CD4-positive, CD25-positive, alpha-beta regulatory T cell (primary cell): ENCODE measurements at places on chromosomes 12 and 14. TPM values are rescaled to one million over a fixed set of nuclear protein-coding genes. Genes with fewer than 3 reads are reported as not detected.
A peak's percentile ranks its signal among the peaks of the same experiment; 100 is the strongest.

DNA sequence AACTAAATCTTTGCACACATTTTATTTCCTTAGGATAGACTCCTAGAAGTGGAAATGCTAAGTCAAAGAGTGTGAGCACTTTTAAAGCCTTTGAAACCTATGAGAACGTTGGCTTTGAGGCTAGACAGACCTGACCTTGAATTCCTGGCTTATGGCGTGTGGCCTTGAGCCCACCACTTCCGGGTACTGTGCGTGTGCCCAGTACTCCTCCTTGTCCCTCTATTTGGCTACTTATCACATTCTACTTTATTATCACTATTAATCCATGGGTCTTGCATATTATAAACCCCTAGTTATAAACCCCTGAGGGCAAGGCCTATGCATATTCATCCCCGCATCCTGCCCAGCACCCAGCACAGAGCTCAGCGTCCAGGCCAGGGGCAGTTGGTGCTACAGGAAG is 26.0 kb upstream of the CD27 start:
- no peaks in the 10 kb centered on the region for H3K27me3 ChIP-seq
- no peak overlapping the region for H3K4me3 ChIP-seq
- DNase-seq: no peak
- peaks cover 7% of the 10 kb centered on the region for H3K4me1 ChIP-seq

GRCh38 chr14:77980475-77981321 is 180.8 kb downstream of the ADCK1 start:
- DNase-seq: peak; percentile 9
- H3K27me3 ChIP-seq: no peaks in the 10 kb centered on the region
- H3K4me3 ChIP-seq: no peak overlapping the region

GRCh38 chr14:75827331-75827730 is 154.5 kb downstream of the TGFB3 start:
- peaks cover 3% of the 10 kb centered on the region for H3K4me1 ChIP-seq
- H3K27ac ChIP-seq: no peak overlapping the region
- H3K4me3 ChIP-seq: no peak overlapping the region
- H3K27me3 ChIP-seq: no peaks in the 10 kb centered on the region
- no peak for DNase-seq
- H3K36me3 ChIP-seq: no peaks in the 10 kb centered on the region

- H3K27me3 ChIP-seq: no peaks in the 10 kb centered on the region
- H3K4me3 ChIP-seq: no peak overlapping the region
- H3K4me1 ChIP-seq: no peaks in the 10 kb centered on the region
- no peak overlapping the region for H3K27ac ChIP-seq
- DNase-seq: no peak
- peaks cover 16% of the 10 kb centered on the region for H3K36me3 ChIP-seq
Observed at GRCh38 chr12:45312012-45312411, 96.1 kb downstream of the ANO6 start.

DNA sequence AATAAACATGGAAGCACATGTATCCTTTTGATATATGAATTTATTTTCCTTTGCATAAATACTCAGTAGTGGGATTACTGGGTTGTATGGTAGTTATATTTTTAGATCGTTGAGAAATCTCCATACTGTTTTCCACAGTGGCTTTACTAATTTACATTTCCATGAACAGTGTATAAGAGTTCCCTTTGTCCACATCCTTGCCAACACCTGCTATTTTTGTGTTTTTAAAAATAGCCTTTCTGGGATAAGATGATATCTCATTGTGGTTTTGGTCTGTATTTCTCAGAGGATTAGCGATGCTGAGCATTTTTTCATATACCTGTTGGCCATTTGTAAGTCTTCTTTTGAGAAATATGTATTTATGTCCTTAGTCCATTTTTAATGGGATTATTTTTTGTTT is 329.2 kb upstream of the KITLG start:
- H3K27ac ChIP-seq: no peak overlapping the region
- H3K4me1 ChIP-seq: no peaks in the 10 kb centered on the region
- no peak for DNase-seq
- no peak overlapping the region for H3K4me3 ChIP-seq
- no peaks in the 10 kb centered on the region for H3K36me3 ChIP-seq

DNA sequence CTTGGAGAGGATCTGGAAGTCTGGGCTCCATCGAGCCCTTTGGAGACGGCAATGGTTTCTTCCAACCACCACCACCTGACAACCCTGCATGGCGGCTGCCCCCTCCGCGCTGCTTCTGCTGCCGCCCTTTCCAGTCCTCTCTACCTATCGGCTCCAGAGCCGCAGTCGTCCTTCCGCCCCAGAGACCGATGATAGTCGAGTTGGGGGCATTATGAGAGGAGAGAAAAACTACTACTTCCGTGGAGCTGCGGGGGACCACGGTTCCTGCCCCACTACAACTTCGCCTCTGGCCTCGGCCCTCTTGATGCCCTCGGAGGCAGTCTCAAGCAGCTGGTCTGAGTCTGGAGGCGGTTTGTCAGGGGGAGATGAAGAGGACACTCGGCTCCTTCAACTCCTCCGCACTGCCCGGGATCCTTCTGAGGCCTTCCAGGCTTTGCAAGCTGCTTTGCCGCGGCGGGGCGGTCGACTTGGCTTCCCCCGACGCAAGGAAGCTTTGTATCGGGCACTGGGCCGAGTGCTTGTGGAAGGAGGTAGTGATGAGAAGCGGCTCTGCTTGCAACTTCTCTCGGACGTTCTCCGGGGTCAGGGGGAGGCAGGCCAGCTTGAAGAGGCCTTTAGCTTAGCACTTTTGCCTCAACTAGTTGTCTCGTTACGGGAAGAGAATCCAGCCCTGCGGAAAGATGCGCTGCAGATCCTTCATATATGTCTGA is 499 bp downstream of the TOGARAM1 start:
- peak overlapping the region; percentile 99 for H3K4me3 ChIP-seq
- H3K36me3 ChIP-seq: no peaks in the 10 kb centered on the region
- no peaks in the 10 kb centered on the region for H3K27me3 ChIP-seq
- peak; percentile 63 for DNase-seq
- peaks cover 67% of the 10 kb centered on the region for H3K4me1 ChIP-seq
- peak overlapping the region; percentile 95 for H3K27ac ChIP-seq

DNA sequence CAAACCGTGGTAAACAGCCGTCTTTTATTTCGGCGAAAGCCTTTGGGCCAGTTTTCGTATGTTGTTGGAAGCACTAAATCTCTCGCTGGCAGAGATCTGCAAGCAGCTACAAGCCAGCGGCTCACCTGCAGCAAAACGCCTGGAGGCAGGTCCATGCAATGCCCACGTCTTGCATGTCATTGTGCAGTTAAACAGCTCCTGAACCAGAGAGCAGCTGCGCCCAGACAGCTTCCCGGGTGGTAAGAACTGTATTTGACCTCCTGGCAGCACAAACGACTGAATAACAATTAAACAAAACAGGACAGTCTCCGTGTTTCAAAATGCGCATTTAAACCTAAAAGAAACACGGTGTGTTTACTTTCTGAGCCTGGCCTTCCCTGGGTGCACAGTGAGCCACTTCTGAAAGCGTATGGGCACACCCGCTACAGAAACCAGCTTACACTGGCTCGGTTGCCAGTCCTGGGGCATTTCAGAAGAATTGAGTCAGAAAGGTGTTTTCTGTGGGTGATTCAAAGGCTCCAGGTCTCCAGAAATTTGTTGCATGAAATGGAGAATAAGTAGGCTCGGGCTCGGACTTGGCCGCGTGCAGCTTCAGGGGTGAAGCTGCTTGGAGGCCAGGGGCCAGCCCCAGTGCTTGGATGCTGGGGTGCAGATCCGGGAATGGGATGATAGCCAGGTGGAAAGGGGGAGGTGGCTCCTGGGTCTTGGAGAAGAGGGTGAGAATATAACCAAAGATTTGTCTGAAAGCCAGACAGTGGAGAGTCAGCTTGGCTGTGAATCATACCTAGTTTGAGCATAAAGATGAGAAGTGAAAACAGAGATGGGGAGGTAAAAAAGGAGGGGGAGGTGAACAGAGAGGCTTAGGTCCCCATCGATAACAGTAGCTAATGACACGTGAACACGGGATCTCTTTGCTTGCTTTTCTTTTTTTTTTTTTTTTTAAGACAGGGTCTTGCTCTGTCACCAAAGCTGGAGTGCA is 24.9 kb upstream of the FZD10 start:
- H3K4me3 ChIP-seq: no peak overlapping the region
- H3K4me1 ChIP-seq: no peaks in the 10 kb centered on the region
- no peak for DNase-seq

DNA sequence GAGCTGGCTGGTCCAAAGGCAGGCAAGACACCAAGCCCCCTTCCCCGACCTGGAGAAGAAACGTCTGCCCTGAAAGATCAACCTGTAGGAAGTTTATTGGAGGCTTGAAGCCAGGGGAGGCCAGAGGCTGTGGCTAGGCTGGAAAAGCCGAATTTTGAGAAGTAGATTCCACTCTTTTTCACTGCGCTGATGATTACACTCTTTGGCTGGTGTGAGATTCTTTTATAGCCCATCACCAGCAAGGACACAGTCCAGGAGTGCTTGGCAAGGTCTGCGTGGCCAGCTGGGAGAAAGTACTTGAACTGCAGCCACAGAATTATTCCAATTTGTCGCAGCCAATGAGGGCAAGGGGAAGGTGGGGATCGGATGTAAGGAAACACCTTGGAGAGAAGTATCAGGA is 45.0 kb downstream of the SYNE3 start:
- peaks cover 92% of the 10 kb centered on the region for H3K36me3 ChIP-seq
- DNase-seq: no peak
- H3K4me1 ChIP-seq: no peaks in the 10 kb centered on the region
- no peaks in the 10 kb centered on the region for H3K27me3 ChIP-seq

DNA sequence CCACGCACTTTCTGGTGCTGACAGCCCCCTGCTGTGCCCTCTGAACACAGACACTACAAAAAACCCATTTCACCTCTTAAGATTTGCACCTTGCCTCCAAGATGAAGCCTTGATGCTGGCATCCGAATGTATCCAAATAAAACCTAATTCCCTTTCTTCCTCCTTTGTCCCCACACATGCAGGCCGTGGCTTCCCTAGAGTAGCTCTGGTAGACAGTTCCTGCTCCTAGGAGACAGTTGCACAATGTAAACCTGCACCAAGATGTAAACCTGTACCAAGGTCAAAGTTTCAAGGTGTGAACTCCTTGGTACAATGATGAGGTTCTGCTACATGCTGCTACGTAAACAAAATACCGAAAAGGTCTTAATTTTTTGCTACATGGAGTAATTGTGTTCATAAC is 625 bp upstream of the ABHD12B start:
- peaks cover 59% of the 10 kb centered on the region for H3K27me3 ChIP-seq
- no peak overlapping the region for H3K27ac ChIP-seq
- peaks cover 16% of the 10 kb centered on the region for H3K4me1 ChIP-seq
- DNase-seq: no peak
- no peak overlapping the region for H3K4me3 ChIP-seq

GRCh38 chr12:124479680-124480468 is 87.5 kb downstream of the NCOR2 start:
- no peak overlapping the region for H3K4me3 ChIP-seq
- no peak for DNase-seq
- H3K27me3 ChIP-seq: no peaks in the 10 kb centered on the region
- H3K4me1 ChIP-seq: peaks cover 13% of the 10 kb centered on the region
- H3K36me3 ChIP-seq: peaks cover 10% of the 10 kb centered on the region

GRCh38 chr12:13326076-13326475 is 129.6 kb downstream of the EMP1 start:
- peaks cover 2% of the 10 kb centered on the region for H3K27me3 ChIP-seq
- DNase-seq: no peak
- H3K4me3 ChIP-seq: no peak overlapping the region
- H3K36me3 ChIP-seq: no peaks in the 10 kb centered on the region
- H3K4me1 ChIP-seq: no peaks in the 10 kb centered on the region
- H3K27ac ChIP-seq: no peak overlapping the region

DNA sequence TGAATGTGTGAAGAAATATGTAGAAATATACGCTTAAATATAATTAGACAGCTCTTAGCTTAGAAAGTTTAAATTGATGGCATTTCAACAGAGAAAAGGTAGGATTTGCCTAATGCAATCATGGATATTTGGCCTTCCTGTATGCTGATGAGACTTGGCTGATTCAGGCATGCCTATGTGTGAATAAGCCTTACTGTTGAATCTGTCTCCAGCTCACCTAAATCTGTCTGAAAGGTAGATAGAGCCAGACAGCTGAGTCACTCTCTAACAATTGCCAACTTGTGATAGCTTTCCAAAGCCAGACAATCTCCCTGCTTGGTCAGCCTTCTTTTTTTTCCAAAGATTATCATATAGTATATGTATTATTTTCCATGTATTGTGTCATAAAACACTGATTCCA is 92.8 kb upstream of the FLRT2 start:
- H3K36me3 ChIP-seq: no peaks in the 10 kb centered on the region
- H3K4me1 ChIP-seq: no peaks in the 10 kb centered on the region

- H3K36me3 ChIP-seq: peaks cover 97% of the 10 kb centered on the region
- no peaks in the 10 kb centered on the region for H3K4me1 ChIP-seq
- no peaks in the 10 kb centered on the region for H3K27me3 ChIP-seq
- no peak overlapping the region for H3K27ac ChIP-seq
Observed at GRCh38 chr12:53466640-53467039, 14.7 kb downstream of the PCBP2 start.

DNA sequence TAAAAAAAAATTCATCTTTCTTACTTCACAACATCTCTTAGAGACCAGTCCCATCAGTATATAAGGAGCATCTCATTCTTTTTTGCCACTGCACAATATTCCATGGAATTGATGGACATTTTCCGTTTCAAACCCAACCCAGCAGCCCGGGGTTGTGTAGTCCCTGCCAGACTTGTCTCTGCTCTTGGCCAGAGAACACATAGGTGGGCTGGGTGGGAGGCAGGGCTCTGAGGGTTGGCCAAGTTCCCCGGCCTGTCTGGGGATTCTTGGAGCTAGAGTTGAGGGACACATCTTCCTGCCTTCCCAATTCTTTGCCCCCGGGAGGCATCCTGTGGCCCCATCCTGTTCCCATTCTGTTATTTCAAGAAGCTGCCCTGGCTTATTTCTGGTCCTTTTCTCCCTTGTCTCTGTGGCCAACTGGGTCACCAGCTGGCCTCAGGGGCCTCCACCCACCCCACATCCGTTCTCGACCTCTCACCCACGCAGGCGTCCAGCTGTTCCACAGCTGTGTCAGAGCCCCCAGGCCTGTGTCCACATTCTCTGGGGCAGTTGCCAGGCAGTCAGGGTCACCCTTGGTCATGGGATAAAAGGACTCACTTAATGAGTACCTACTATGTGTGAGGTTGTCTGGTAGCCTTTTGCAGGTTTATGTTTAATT is 52.0 kb upstream of the CCDC63 start:
- no peak for DNase-seq
- no peak overlapping the region for H3K4me3 ChIP-seq
- H3K27me3 ChIP-seq: no peaks in the 10 kb centered on the region
- no peaks in the 10 kb centered on the region for H3K36me3 ChIP-seq
- H3K27ac ChIP-seq: no peak overlapping the region

DNA sequence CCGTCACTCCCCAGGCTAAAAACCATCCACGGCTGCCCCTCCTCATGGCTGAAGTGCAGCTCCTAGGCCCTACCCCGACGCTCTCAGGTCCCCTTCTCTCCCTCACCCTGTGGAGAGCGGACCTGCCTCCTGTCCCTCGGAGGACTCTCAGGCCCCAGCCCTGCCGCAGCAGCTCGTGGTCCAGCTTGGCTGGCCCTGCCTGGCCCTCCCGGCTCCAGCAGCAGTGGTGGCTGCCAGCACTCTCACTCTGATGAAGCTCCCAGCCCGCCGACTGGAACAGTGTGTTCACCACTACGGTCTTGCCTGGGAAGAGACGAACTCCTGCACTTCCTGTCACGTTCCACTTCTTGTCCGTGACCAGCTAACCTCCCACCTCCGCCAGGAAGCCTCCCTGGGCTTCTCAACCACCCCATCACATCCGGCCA is 11.1 kb downstream of the BAG5 start:
- H3K27ac ChIP-seq: no peak overlapping the region
- no peak overlapping the region for H3K4me3 ChIP-seq
- no peaks in the 10 kb centered on the region for H3K27me3 ChIP-seq
- H3K36me3 ChIP-seq: peaks cover 5% of the 10 kb centered on the region
- no peaks in the 10 kb centered on the region for H3K4me1 ChIP-seq

Gene CLEC2D
- 219 TPM for total RNA-seq

Gene DDX24
- 518 TPM for total RNA-seq

Gene UNC79
- not detected for total RNA-seq
